Pancreas (tissue), 10 donors: ENCODE measurements at places on chromosomes 2 and 18. TPM values are rescaled to one million over a fixed set of nuclear protein-coding genes. Genes with fewer than 3 reads are reported as not detected.

- no peak overlapping the region for H3K4me3 ChIP-seq
- no peaks in the 10 kb centered on the region for H3K4me1 ChIP-seq
- no peaks in the 10 kb centered on the region for H3K27me3 ChIP-seq
- H3K36me3 ChIP-seq, result no peaks in the 10 kb centered on the region
- no peak overlapping the region for H3K27ac ChIP-seq
Observed at GRCh38 chr2:58710795-58711279, 469.7 kb upstream of the FANCL start.

GRCh38 chr2:148021886-148022285 lies 995 bp downstream of the MBD5 start:
- H3K27me3 ChIP-seq, result no peaks in the 10 kb centered on the region
- H3K4me1 ChIP-seq, result peaks cover 19% of the 10 kb centered on the region
- H3K36me3 ChIP-seq, result no peaks in the 10 kb centered on the region
- no peak overlapping the region for H3K27ac ChIP-seq

- no peaks in the 10 kb centered on the region for H3K27me3 ChIP-seq
- H3K4me1 ChIP-seq, result no peaks in the 10 kb centered on the region
- no peak overlapping the region for H3K4me3 ChIP-seq
- no peaks in the 10 kb centered on the region for H3K36me3 ChIP-seq
Observed at GRCh38 chr2:121969166-121969565, 213.7 kb downstream of the TSN start.

DNA sequence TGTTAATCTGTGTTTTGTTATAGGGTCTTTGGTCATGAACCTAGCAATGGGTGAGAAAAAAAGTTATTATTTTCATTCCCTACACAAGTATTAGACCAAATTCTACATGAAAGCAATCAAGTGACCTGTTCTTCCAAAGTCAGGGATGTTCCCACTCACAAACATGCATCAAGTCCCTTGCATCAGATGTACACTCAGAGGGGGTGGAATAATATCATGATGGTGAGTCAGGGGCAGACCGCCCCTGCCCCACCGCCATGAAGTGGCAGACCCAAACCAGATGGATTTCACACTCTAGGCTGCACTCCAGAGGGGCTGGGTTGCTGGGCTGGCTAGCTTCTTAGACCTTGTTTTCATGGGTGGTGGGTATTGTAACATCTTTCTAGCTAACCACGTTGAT lies 91.4 kb downstream of the ACAA2 start:
- H3K36me3 ChIP-seq, result no peaks in the 10 kb centered on the region
- no peaks in the 10 kb centered on the region for H3K4me1 ChIP-seq

DNA sequence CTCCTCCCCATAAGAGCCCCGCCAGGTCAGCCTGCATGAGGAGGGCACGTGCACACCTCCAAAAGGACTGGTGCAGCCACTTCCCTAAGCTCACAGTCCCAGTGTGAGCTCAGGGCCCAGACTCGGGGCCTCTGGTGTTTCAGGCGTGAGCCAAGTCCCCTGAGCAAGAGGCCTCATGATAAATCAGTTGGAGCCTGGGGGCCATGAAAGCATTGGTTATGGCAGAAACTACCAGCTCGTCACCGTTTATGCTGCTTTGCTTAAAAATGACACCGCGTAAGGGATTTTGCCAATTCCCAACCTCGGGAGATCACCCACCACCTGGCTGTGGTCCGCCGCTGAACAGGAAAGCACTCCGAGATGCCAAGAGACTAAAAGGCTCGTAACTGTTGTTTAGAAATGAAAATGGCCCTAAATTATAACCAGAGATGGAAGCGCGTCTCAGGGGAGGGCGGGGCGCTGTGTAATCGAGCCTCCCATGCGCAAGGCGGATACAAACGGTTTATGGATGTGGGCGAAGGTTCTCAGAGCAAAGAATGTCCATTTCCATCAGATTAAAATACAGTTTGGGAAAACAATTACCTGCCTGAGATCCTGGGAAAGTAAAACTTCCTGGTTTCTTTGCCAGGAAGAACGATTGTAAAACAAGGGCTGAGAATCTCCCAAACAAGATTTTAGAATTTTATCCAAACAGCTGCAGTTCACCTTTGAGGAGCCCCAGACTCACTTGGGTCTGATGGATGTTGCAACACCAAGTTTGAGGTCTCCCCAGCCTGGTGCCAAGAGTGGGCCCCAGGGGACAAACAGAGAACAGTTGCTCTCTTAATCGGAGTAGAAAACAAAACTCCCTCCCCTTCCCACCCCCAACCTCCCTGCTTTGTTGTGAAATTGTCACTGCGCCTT lies 141.4 kb downstream of the BCL2 start:
- DNase-seq, result no peak
- H3K36me3 ChIP-seq, result no peaks in the 10 kb centered on the region
- H3K27me3 ChIP-seq, result no peaks in the 10 kb centered on the region
- peak overlapping the region; percentile 34 for H3K27ac ChIP-seq
- no peak overlapping the region for H3K4me3 ChIP-seq
- H3K4me1 ChIP-seq, result no peaks in the 10 kb centered on the region

DNA sequence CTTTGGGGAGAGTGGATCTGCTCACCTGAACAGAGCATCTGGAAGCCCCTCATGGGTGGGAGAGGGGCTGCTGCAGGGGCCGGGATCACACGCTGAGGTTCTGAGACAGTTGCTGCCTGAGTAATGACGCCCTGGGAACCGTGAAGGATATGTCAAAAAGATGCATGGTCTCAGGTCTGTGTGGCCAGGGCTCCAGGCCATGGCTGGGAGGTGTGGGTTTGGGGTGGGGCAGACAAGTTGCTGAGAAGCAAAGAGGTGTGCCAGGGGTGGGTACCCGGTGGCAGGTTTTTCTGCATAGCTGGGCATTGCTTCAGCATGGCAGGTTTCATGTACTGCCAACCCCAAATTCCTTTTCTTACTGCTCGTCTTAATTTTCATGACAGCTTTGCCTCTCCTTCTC lies 133.5 kb downstream of the RPIA start:
- DNase-seq, result no peak
- no peak overlapping the region for H3K27ac ChIP-seq
- H3K4me1 ChIP-seq, result peaks cover 4% of the 10 kb centered on the region
- no peaks in the 10 kb centered on the region for H3K27me3 ChIP-seq
- H3K4me3 ChIP-seq, result no peak overlapping the region

- no peak for DNase-seq
- no peaks in the 10 kb centered on the region for H3K4me1 ChIP-seq
- no peaks in the 10 kb centered on the region for H3K27me3 ChIP-seq
- H3K4me3 ChIP-seq, result no peak overlapping the region
- no peak overlapping the region for H3K27ac ChIP-seq
Observed at GRCh38 chr18:8762968-8763367, 57.6 kb downstream of the MTCL1 start.

DNA sequence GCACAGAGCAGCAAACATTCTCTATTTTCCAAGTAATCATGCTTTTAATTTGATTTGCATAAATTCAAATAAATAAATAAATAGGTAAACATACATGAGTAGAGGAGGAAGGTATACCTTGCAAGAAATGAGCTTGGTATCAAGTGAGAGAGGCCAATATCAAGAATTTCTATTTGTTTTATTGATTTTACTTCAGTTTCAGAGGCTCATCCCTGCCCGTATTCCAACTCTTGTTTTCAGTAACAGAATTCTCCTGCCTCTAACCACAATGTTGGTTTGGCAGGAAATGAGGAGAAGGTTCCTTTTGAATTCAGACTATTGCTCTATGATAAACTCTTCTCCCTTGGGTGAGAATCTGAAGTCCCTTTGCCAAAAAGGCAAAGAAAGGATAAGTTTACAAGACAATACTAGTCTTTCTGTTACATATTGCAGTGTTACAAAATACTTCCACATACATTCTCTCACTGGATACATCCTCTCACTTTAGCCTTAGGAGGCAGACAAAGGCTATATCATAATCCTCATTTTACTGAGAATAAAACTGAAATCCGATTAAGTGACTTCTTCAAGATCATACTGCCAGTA lies 68.3 kb upstream of the ZNF397 start:
- H3K4me3 ChIP-seq, result no peak overlapping the region
- DNase-seq, result no peak
- H3K4me1 ChIP-seq, result peaks cover 4% of the 10 kb centered on the region
- H3K27me3 ChIP-seq, result no peaks in the 10 kb centered on the region
- H3K27ac ChIP-seq, result no peak overlapping the region
- H3K36me3 ChIP-seq, result no peaks in the 10 kb centered on the region

- no peaks in the 10 kb centered on the region for H3K36me3 ChIP-seq
- no peaks in the 10 kb centered on the region for H3K4me1 ChIP-seq
- no peaks in the 10 kb centered on the region for H3K27me3 ChIP-seq
- no peak for DNase-seq
- H3K27ac ChIP-seq, result no peak overlapping the region
Observed at GRCh38 chr2:133447303-133447702, 121.0 kb downstream of the NCKAP5 start.

DNA sequence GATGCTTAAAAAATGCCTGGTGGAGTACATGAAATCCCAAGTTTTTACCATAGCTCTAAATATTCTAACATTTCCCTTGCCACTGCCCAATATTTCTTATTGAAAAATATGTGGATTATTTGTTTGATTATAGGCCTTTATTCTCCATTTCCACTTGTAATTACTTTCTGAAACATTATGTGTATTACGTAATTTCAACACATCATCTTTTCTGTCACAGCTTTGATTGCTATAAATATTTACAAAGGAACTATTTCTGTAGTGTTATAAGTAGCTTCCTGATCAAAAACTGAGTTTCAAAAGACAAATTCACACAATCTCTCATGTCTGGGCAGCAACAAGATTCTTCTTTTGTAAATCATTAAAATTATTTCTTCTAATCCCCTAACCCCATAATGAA lies 859.6 kb upstream of the CRIM1 start:
- no peak overlapping the region for H3K27ac ChIP-seq
- no peaks in the 10 kb centered on the region for H3K4me1 ChIP-seq
- DNase-seq, result no peak
- no peaks in the 10 kb centered on the region for H3K27me3 ChIP-seq
- H3K4me3 ChIP-seq, result no peak overlapping the region

- no peaks in the 10 kb centered on the region for H3K36me3 ChIP-seq
- no peak overlapping the region for H3K27ac ChIP-seq
- H3K4me1 ChIP-seq, result peaks cover 5% of the 10 kb centered on the region
- H3K27me3 ChIP-seq, result no peaks in the 10 kb centered on the region
Observed at GRCh38 chr2:66364495-66365333, 70.2 kb upstream of the MEIS1 start.

DNA sequence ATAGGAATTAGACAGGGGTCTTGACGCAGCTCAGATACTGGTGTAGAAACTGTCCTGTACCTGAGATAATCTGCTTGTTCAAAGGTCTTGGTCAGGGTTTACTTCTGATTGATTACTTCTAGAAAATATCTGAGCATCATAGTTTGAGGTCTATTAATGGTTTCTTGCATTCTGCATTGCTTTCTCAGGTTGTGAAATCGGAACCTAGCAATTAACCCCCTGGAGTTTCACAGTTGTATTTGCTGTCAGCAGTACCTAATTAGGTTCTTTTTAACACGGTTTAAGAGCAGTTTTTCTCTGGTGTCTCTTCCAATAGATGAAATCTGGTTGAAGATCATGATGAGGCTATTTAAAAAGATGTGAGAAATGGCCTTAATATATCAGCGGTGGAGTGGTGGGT lies 428.6 kb upstream of the SYT4 start:
- H3K27me3 ChIP-seq, result no peaks in the 10 kb centered on the region
- DNase-seq, result no peak
- no peaks in the 10 kb centered on the region for H3K4me1 ChIP-seq
- H3K36me3 ChIP-seq, result no peaks in the 10 kb centered on the region

DNA sequence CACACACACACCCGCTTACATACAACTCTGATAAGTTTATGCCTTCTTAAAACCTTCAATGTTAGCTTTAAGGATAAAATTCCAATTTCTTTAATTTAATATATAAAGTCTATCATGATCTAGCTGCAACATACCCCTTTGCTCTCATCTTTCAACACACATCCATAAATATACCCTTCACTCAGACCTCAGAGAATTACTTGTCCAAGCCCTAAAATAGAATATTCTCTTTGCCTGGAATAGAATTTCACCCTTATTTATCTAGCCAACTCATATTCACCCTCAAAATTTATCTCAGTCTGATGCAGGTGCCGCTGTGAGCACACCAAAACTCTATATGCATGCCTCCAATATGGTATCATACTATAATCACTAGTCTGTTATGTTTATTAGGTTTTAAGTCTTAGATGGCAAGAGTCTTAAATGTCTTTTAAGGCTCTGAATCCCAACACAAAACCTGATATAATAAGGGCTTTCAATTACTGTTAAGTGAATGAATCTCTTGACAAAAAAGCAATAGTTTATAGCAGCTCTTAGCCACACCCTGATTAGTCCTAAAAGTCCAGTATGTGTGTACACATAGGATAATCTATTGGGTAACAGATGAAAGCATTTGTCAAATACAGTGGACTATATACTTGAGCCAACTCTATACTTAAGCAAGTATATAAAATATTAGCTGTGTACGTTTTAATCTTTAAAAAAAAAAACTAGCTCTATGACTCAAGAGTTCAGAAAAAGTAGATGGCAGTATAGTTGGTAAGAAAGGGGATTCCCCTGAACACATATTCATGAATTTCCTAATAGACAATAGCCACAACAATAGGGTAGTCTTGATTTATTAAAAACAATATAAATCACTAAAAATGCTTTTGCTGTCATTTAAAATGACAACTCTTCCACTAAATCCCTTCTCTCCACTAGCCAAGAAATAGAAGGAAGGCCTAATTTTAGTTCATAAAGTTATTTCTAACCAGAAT lies 144.5 kb downstream of the EXOC6B start:
- no peak for DNase-seq
- H3K4me3 ChIP-seq, result no peak overlapping the region
- H3K27ac ChIP-seq, result no peak overlapping the region
- H3K27me3 ChIP-seq, result no peaks in the 10 kb centered on the region
- H3K4me1 ChIP-seq, result no peaks in the 10 kb centered on the region
- no peaks in the 10 kb centered on the region for H3K36me3 ChIP-seq

DNA sequence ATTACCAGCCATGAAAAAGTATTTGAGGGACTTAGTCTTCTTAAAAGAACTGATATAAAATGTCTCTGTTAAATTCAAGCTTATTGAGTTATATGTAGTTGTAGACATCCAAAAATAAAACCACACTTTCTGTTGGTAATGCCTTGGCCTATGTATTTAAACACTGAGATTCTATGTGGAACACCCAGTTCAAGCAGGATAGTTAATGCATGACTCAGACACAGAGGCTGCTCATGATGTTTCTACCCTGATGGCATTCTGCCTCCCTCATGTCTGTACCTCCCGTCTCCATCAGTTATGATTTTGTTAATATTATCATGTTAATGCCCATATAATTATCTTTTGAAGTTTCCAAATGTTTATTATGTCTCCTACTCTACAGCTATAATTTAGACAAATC lies 164.5 kb downstream of the XIRP2 start:
- no peaks in the 10 kb centered on the region for H3K27me3 ChIP-seq
- DNase-seq, result no peak
- H3K4me3 ChIP-seq, result no peak overlapping the region
- no peaks in the 10 kb centered on the region for H3K4me1 ChIP-seq

GRCh38 chr2:240791821-240792628 lies 28.0 kb downstream of the KIF1A start:
- no peaks in the 10 kb centered on the region for H3K36me3 ChIP-seq
- H3K4me3 ChIP-seq, result no peak overlapping the region
- no peak for DNase-seq
- no peak overlapping the region for H3K27ac ChIP-seq
- no peaks in the 10 kb centered on the region for H3K27me3 ChIP-seq
- H3K4me1 ChIP-seq, result peaks cover 3% of the 10 kb centered on the region

CHMP1B gene
- total RNA-seq, result 14.1 TPM

UGT1A8 gene
- 0.12 TPM for total RNA-seq

PLEKHH2 gene
- total RNA-seq, result 5.3 TPM

RAD51AP2 gene
- 0.09 TPM for total RNA-seq

TSPYL6 gene
- not detected for total RNA-seq

REEP1 gene
- total RNA-seq, result 1.4 TPM

KIF5C gene
- 5.7 TPM for total RNA-seq

UNC50 gene
- total RNA-seq, result 19.6 TPM
